ENCODE measurements at places on chromosomes 4 and X.

DNA sequence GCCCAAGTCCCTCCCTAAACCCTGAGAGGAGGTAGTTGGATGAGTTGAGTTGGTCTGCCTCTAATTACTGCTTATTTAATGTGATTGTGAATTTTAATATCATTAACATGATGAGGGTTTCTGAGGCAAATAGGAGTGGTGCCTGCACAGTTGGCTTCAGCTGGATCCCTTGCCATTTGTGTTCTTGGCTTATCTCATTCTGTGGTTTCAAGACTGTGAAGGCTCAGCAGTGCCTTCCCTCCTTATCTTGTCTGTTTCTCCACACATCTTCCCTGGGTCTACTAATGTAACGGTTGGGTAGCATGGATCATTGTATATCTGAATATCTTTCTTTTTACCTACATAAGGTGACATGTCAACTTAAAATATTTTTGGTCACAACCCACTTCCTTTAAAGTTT, 1.6 kb upstream of the SLC10A4 start:
- DNase-seq, result no peak

- no peak for DNase-seq
Measured at GRCh38 chr4:156347412-156348075, 393.9 kb upstream of the CTSO start.

DNA sequence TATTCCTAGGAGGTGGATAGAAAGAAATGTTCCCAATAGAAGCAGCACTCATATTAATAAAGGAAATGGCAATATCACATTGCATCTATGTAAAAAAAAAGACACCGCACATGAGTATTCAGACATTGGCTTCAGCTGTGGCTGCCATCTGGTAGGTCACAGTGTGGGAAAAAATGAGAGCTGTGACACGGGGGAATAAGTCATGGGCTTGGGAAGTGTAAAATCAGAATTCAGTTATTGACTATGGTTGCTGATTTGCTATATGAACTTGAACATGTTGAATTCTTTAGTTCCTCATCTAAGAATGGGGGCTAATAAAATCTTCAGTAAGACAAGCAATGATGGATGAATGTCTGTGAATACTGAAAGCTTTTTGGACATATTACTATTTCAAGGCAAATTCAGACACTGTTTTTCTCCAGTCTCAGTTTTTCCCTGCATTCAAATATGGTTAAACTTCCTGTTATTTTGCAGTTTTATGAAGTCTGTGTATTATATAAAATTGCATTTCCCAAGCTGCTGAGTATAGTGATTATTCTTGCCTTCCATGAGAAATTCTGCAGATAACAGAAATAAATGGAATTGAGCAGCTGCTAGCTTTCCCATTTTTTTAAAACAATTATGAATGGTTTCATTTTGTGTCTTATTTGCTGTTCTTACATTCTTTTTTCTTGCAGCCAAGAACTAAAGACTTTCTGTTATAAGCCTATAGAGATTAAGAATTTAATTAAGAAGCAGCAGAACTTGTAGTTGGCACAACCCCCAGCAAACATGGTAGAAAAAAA, 221.0 kb downstream of the ANKRD50 start:
- DNase-seq, result no peak

DNA sequence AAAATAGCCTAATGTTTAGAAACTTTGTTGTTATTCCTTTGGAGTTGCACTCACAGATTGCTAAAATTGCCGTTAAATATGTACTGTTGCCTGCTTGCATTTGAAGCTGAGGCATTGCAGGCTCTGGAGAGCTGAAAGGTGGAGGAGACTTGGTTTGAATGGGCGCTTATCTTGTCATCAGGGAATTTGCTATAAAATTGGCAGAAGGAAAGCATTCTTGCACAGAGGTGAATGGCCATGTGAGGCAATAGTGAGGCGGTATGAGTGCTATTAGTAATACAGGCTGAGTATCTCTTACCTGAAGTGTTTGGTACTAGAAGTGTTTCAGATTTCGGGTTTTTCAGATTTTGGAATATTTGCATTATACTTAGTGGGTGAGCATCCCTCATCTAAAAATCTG, 41.3 kb downstream of the TRAPPC11 start:
- DNase-seq, result no peak

DNA sequence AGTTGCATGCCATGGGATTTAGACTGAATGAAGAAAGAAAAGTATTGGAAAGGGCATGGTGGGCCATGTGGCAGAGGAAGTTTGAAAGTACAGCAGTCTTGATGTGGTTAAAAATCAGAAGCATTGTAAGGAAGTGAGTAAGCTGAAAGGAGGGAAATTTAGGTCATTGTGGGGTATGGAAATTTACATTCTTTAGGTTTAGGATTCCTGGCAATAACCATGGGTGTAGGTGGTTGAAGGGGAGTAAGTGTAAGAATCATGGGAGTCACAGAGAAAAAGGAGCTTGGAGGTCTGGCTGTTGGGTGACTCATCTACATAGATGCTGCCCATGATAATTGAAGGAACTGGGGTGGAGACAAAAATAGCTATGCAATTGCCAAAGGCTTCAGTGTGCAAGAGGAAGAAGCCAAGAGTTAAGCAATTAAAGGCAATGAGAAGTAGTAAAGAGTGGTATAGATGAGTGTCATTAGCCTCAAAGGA, 243.8 kb upstream of the LDB2 start:
- DNase-seq, result no peak

DNA sequence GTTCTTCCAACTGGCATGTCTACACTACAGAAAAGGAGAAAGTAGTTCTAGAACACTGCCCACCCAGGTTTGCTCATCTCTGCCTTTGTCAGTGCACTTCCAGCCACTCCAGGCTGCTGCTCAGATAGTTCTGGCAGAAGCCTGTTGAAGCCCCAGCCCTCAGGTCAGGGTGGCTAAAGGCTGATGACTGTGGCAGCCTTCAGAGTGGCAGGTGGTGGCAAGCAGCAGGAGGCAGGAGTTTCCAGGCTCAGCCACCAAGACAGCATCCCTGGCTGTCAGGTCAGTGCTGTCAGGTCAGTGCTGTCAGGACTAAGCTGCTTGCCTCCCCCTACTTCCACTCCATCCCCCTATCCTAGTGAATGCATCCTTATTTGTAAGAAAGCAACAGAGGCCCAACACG, 100.4 kb downstream of the MAMLD1 start:
- no peak for DNase-seq

DNA sequence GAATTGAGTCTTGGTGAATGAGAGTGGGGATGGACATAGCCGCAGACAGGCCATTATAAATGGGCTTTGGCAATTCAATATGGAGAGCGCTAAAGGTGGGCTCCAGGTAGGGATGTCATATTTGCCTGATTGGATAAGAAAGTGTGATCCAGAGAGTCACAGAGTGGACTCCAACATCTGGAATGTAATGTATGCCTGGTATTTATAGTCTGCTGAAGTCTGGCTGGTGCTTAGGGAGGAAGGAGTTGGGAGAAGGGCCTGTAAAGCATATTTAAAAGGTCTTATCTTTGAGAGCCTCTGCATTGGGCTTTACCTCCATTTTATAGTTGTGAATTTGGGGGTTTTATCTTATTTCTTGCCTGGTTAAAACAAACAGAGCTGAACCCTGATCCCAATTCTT, 153.2 kb downstream of the GALNTL6 start:
- no peak for DNase-seq

DNA sequence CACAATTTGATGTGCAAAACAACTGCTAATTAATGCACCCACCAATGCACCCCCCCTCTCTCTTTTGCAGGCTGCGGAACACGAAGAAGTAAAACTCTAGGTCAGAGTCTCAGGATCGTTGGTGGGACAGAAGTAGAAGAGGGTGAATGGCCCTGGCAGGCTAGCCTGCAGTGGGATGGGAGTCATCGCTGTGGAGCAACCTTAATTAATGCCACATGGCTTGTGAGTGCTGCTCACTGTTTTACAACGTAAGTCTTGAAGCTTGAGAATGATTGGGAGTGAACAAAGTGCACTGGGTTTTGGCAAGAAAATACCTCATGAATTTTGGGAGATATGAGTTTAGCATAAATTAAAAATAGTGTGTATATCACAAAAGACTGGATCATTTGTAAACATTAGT, 28.9 kb downstream of the TMPRSS11E start:
- no peak for DNase-seq

DNA sequence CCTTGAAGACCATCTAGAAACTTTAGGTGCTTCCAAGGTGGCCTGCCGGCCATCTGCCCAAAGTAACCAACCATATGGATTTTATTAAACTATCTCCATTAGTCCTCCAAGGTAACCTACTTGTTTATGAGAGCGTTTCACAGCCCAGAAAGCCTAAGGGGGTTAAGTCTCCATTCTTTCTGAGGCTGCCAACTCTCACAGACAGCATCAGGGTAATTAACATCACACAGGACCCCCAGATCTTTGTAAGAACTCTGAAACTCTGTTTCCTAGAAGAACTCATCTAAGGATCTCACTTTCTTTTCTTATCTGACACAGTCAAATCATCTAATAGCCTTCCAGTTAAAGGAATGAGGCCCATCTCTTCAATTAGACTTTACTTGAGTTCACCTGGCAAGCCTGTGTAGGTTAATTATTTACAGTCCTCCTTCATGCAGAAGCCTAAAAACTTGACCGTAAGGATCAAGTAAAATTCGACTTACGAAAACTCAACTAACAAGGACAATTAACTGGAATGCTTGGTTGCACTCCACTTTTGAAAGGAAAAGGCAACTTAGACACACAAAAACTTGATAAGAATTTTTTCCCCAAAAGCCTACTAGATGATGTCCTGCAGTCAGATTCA, 252.5 kb downstream of the GRIA3 start:
- no peak for DNase-seq

DNA sequence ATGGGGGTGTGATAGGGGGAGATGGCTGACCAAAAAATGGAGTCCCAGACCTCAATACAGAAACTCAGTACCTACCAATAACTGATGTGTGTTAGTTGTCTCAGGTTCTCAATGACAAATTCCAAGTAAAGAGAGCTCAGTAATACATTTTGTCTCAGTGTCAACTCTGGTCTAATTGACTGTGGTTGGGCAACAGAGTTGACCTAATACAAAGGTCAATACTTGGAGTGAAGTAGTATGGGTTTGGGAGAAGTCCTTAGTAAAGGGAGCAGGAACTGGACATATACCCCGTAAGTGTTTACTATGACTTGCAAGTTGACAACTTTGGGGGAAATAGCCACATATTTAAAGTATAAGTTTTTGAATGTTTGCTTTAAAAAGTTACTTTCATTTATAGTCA, 20.5 kb upstream of the LCORL start:
- DNase-seq, result no peak

DNA sequence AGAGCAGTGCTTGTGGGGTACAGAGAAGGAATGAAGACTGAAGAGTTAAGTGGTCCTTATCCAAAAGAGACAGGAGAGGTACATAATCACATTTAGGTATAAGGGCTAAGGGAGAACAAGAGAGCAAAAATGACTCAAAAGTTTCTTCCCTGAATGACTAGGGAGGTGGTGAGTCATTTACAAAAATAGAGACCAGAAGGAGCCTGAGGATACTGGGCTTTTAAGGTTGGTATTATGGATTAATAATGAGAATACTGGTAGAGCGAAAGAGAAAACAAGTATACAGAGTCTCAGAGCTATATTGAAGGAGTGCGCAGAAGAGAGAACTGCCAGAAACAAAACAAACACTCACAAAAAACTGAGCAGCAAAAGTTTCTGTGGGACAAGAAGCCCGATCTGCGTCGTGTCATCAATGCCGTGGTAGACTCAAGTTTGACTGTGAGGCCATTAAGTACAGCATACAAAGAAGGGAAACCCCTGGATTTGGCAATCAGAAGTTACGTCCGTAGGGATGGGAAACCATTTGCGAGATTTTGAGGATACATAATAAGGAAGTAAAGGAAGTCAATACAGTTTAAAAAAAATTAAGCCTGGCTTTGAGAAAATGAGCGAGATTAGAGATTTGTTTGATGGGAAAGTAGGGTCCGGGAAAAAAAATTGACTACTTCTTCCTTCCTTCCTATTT, 129.1 kb upstream of the STIM2 start:
- DNase-seq, result no peak

- no peak for DNase-seq
Measured at GRCh38 chr4:88333741-88334405, 44.8 kb upstream of the HERC6 start.

DNA sequence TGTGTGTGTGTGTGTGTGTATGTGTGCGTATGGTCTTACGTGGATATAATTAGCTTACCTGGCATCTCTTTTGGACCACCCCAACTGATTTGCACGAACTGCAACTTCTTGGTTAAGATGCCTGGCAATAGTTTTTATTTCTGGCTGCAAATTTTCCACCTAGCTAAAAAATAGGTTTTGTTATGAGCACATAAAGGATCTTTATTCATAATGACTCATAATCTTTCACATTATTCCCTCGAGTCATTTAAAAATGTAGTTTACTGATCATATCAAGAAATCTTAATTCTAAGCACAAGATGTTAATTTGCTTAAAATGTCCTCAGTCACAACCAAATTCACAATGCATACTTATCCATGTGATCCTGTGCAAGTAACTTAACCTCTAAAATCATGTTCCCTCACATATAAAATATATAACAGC, 1.5 kb downstream of the COX18 start:
- no peak for DNase-seq

- DNase-seq, result no peak
Measured at GRCh38 chr4:137909529-137910309, 332.4 kb downstream of the SLC7A11 start.

GRCh38 chr4:97577004-97577403, 566.3 kb downstream of the STPG2 start:
- no peak for DNase-seq

GRCh38 chrX:38701073-38701472, 100.2 kb upstream of the MID1IP1 start:
- DNase-seq, result no peak

GRCh38 chr4:12933760-12934221, 550.3 kb downstream of the RAB28 start:
- DNase-seq, result no peak

GRCh38 chr4:183261953-183262775, 57.9 kb downstream of the CLDN22 start:
- peak; percentile 85 for DNase-seq

DNA sequence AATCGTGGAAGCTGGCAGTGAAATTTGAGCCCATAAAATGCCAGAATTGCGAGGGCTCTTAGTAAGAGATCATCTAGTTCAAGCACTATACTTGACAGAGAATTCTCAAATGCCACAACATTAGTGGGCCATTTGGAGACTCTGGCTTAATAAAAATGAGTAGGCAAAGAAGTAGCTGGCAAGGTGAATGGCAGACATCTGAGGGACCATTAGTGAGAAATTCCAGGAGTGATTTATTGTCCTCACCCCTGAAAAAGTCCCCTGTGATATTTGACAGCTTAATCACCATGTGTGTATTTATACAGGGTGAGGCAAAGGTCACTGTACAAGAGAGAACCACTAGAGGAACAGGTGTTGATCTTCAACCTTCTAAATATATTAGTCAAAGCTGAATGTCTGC, 207.5 kb downstream of the CHRDL1 start:
- no peak for DNase-seq

GRCh38 chr4:1686440-1687036, 2.4 kb upstream of the FAM53A start:
- no peak for DNase-seq

DNA sequence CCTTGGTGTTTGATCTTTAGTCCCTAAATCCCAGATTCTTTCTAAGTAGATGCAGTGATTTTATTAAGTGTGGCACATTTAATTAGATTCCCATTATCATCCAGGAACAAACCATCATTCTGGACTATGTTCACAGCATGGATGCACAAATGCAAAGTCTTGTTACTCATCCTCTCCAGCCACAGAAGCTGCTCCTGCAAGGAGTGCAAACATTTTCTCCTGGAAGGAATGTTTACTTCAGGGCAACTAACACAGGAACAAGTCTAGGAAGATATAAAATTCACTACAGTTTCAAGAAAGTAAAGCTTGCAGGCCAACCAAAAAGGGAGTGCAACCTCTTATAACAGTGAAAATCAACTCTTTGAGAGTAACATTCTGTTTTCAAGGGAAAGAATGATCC, 106.0 kb downstream of the IQCM start:
- no peak for DNase-seq

All from spleen (tissue), 13 donors.